ENCODE measurements at places on chromosomes 1 and 21.
A peak's percentile ranks its signal among the peaks of the same experiment; 100 is the strongest.

GRCh38 chr1:8167936-8168335, 141.8 kb upstream of the ERRFI1 start:
- DNase-seq = no peak

GRCh38 chr1:48750109-48750508, 26.6 kb downstream of the BEND5 start:
- DNase-seq = no peak

GRCh38 chr1:28338897-28339296, 10.1 kb downstream of the MED18 start:
- DNase-seq = no peak

DNA sequence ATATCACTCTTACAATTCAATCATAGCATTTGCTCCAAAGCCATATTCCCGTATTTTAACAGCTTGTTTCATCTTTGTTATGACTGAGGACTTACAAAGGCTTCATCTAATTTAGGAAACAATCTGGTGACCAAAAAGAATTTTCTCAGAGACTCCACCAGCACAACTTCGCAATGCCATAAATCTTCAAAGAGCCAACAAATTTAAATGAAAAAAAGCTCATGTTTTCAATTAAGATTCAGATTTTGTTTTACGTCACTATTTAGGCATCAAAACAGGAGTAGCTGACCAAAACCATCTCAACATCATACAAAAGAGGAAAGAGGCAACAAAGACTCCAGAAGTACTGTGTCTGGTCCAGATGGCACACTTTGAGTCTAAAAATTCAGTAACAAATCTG, 373.3 kb downstream of the TTLL7 start:
- DNase-seq = no peak

- no peak for DNase-seq
Measured at GRCh38 chr1:204114606-204115005, 37.2 kb downstream of the ETNK2 start.

DNA sequence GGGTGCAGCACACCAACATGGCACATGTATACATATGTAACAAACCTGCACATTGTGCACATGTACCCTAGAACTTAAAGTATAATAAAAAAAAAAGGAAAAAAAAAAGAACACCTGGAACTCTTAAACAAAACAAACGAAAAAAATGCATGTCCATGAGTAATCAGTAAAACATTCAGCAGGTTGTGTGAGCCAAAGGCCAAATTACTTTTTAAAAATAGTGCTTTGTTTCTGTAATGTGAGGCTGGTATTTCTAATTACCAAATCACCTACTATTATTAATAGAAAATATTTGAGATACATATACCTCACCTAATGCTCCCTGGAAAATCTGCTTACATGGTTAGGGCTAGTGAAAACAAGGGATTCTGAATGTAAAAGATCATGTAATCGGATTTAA, 294.4 kb upstream of the NR5A2 start:
- DNase-seq = no peak

- no peak for DNase-seq
Measured at GRCh38 chr1:238061967-238062613, 171.4 kb upstream of the ZP4 start.

- no peak for DNase-seq
Measured at GRCh38 chr21:42560517-42561179, 47.0 kb downstream of the SLC37A1 start.

- no peak for DNase-seq
Measured at GRCh38 chr1:187911820-187912219, 1083.1 kb downstream of the PLA2G4A start.

DNA sequence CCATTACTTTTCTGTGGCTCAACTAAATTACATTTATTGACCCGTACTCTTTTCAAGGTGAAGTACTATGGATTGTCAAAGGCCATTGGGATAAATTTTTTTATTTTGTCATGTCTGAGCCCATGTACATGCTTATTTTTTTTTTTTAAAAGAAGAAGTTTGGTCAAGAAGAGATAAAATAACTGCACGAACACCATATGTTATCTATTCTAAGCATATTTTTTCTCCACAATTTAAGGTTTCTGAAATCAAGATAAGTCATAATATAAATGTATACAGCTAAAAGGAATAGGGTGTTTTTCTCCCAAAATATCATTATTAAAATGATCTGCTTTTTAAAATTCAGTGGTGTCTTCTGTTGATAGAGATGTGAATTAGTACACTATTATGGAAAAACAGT, 35.0 kb upstream of the SH2D1B start:
- no peak for DNase-seq

- peak; percentile 13 for DNase-seq
Measured at GRCh38 chr1:227268943-227269342, 49.3 kb downstream of the CDC42BPA start.

DNA sequence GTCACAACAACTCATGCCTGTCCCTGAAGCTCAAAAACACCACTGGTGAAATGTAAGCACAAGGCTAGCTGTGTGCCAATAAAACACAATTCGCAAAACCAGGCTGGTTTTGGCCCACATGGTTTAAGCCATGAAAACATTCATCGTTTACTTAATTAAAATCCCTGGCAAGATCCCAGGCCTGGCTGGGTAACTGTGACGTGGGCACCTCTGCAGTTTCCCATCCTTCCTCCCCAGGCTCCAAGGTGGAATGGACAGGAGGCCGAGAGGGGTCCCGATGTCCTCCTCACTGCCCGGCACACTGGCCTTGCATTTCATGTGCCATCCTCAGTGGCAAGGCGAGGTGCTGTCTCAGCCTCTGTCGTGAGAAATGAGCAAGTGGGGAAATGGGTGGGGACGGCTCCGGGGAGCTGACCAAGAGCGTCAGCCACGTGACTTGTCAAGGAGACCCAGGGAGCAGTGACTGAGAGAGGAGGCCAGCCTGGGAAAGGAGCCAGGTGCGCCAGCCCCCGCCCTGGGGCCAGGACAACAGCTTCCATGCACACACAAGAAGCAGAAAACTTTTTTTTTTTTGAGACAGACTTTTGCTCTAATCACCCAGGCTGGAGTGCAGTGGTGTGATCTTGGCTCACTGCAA, 153.1 kb upstream of the RAB4A start:
- no peak for DNase-seq

DNA sequence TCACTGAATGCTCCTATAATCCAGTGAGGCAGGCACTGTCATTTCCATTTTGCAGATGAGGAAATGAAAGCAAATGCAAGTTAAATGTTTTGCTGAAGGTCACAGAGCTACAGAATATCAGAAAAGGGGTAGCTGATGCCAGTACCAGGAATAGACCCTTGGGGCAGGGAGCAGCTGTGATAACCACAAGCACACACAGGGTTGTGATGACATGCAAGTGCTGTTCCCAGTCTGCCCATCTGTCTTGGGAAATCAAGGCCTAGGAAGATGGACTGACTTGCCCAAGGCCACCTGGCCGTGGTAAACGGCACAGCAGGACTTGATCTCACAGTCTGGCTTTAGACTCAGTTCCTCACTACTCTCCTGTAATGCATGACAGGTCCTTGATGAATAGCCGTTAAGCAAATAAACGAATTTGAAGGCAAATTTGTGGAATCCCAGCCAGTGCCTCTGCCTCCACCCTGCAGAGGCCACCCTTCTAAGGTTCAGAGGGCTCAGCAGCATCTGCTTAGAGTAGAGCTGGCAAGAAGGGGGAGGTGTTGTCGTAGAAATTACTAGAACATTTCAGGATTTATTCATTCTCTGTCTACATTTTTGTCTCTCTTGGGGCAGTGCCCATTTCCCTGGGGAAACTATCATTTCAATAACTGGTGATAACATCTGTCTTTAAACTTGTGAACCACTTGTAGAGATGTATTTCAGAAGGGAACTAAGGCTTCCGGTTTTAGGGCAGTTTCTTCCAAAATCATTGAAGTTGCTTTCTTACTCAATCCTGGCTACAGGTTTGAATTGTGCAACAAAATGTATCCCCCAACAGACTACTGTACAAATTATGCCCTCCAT, 53.2 kb upstream of the MRPS6 start:
- no peak for DNase-seq

Data from putamen (tissue), 1 donor.